GM23338 (cell line): ENCODE measurements at places on chromosomes 5 and 9. TPM values are rescaled to one million over a fixed set of nuclear protein-coding genes. Genes with fewer than 3 reads are reported as not detected.

Gene C6
- polyA plus RNA-seq, result not detected in 2 replicates

Gene DDX46
- polyA plus RNA-seq, result 78.5 and 91.4 TPM in 2 replicates

Gene PFDN1
- 256 and 279 TPM in 2 replicates for polyA plus RNA-seq

Gene COL23A1
- polyA plus RNA-seq, result 4.8 and 6.6 TPM in 2 replicates

Gene PLCXD3
- polyA plus RNA-seq, result 0.03 TPM in 1 of 2 replicates, not detected in the other

Gene RLN1
- 3.0 and 3.4 TPM in 2 replicates for polyA plus RNA-seq

Gene DOCK8
- polyA plus RNA-seq, result 1.2 and 2.6 TPM in 2 replicates

Gene C9orf152
- not detected in 2 replicates for polyA plus RNA-seq
